T-helper 2 cell treated with Interferon-gamma antibody and Interleukin-4, amounts not matched to agents 100 ng/mL and 5 ng/mL, for 36 hours (primary cell): ENCODE measurements at places on chromosomes 3 and 15. TPM values are rescaled to one million over a fixed set of nuclear protein-coding genes. Genes with fewer than 3 reads are reported as not detected.

CNTN3 gene
- not detected in 2 replicates for total RNA-seq

AGBL1 gene
- not detected in 2 replicates for total RNA-seq

LDHAL6B gene
- total RNA-seq = not detected in 2 replicates

TGM4 gene
- not detected in 2 replicates for total RNA-seq

DPPA2 gene
- total RNA-seq = not detected in 2 replicates

NEK10 gene
- total RNA-seq = 1.5 TPM in 2 replicates

IL20RB gene
- 1.2 and 3.2 TPM in 2 replicates for total RNA-seq

SH3GL3 gene
- total RNA-seq = not detected in 2 replicates

SCN11A gene
- 0.09 TPM in 1 of 2 replicates, not detected in the other for total RNA-seq

MYRIP gene
- not detected in 2 replicates for total RNA-seq

TIMP4 gene
- not detected in 2 replicates for total RNA-seq

UBE3A gene
- total RNA-seq = 84.8 and 91.6 TPM in 2 replicates

CATSPER2 gene
- total RNA-seq = 6.9 and 7.6 TPM in 2 replicates

AMOTL2 gene
- total RNA-seq = not detected in 2 replicates

OR5K2 gene
- total RNA-seq = not detected in 2 replicates

RAB27A gene
- 64.4 and 67.2 TPM in 2 replicates for total RNA-seq

VPS39 gene
- total RNA-seq = 71.1 and 74.1 TPM in 2 replicates

USP4 gene
- 84.2 and 87.9 TPM in 2 replicates for total RNA-seq

CCDC54 gene
- total RNA-seq = not detected in 2 replicates

MYLK gene
- total RNA-seq = 0.18 and 0.30 TPM in 2 replicates

LEKR1 gene
- total RNA-seq = 0.70 and 0.73 TPM in 2 replicates

PTH1R gene
- not detected in 2 replicates for total RNA-seq

ECE2 gene
- not detected in 2 replicates for total RNA-seq

CKMT1A gene
- 0.30 TPM in 1 of 2 replicates, not detected in the other for total RNA-seq

RHO gene
- not detected in 2 replicates for total RNA-seq

PPP1R14D gene
- not detected in 2 replicates for total RNA-seq

NOX5 gene
- total RNA-seq = 0.02 TPM in 2 replicates

SLC51A gene
- not detected in 2 replicates for total RNA-seq

CPNE9 gene
- total RNA-seq = 0.20 and 0.36 TPM in 2 replicates

ROPN1 gene
- not detected in 2 replicates for total RNA-seq

FANCD2OS gene
- total RNA-seq = not detected in 2 replicates

NCEH1 gene
- total RNA-seq = 7.6 and 9.4 TPM in 2 replicates
